ENCODE measurements at places on chromosomes 3 and 15.
A peak's percentile ranks its signal among the peaks of the same experiment; 100 is the strongest.

GRCh38 chr3:131658115-131658514 is 155.3 kb upstream of the MRPL3 start:
- no peak for DNase-seq

- no peak for DNase-seq
Observed at GRCh38 chr3:59660852-59661625, 611.2 kb upstream of the CFAP20DC start.

- no peak for DNase-seq
Observed at GRCh38 chr3:109364088-109364487, 26.7 kb upstream of the DPPA4 start.

DNA sequence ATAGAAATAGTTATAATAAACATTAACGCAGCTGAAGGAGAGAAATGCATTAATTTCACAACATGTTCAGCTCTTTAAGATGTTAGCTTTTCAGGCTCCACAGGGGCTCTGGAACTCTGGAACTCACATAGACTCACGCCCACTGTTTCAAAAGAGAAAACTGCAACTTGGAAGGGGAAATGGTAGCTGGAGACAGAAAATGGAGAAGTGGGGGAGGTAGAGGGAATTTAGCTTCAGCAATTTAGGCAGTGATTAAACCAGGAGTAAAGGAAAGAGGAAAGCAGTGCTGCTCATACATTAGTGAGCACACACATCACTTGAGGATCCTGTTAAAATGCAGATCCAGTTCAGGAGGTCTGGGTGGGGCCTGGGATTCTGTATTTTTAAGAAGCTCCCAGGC is 274.8 kb upstream of the TRIM42 start:
- DNase-seq = no peak

DNA sequence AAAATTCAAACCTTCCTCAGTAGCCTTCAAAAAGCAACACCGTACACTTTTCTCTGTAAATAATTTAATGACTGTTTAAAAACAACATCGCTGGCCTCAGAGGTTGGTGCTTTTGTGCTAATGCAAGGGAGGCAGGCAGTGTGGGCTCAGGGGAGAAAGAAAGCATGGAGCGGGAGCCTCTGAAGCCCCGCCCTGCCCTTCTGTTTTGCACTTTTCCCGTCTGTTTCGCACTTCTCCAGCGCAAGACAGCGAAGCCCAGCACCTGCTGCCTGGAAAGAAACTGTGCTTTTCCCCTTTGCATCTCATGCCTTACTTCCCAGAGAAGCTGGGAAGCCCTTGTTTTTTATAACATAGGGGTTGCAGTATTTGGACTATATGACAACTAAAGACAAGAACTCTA is 23.1 kb downstream of the TRPM1 start:
- no peak for DNase-seq

- no peak for DNase-seq
Observed at GRCh38 chr3:172040981-172041963, 1.9 kb downstream of the FNDC3B start.

GRCh38 chr3:128316481-128316891 is 150.2 kb downstream of the DNAJB8 start:
- peak; percentile 67 for DNase-seq

- DNase-seq = no peak
Observed at GRCh38 chr15:58147171-58147611, 9.0 kb downstream of the AQP9 start.

DNA sequence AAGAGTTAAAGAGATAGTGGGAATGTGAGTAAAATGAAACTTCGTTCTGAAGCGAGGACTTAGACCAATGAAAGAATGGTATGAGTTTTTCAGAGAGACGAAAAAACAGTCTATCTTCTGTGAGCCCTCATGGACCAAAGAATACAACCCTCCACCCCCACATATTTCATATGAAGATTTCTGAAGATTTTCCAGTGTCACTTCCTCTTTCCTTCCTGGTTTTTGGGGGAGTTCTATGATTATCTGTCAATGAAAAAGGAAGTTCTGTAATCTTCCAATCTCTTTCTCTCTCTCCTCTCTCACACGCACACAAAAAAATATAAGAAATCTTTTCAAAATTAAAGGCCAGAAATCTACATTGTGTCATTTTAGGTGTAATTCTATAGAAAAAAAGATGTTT is 27.7 kb downstream of the CMSS1 start:
- DNase-seq = no peak

GRCh38 chr3:150602426-150603152 is 532 bp upstream of the SELENOT start:
- no peak for DNase-seq

GRCh38 chr3:136624371-136624770 is 127.8 kb downstream of the STAG1 start:
- no peak for DNase-seq

GRCh38 chr3:71384388-71384787 is 199.1 kb downstream of the FOXP1 start:
- DNase-seq = no peak

- no peak for DNase-seq
Observed at GRCh38 chr15:56868170-56868569, 50.3 kb upstream of the TCF12 start.

GRCh38 chr3:157360044-157360443 is 76.6 kb upstream of the PTX3 start:
- no peak for DNase-seq

- no peak for DNase-seq
Observed at GRCh38 chr3:100289339-100289738, 28.5 kb downstream of the TBC1D23 start.

- DNase-seq = no peak
Observed at GRCh38 chr3:40229386-40229785, 80.1 kb upstream of the EIF1B start.

- no peak for DNase-seq
Observed at GRCh38 chr15:65824031-65824743, 32.1 kb upstream of the DENND4A start.

DNA sequence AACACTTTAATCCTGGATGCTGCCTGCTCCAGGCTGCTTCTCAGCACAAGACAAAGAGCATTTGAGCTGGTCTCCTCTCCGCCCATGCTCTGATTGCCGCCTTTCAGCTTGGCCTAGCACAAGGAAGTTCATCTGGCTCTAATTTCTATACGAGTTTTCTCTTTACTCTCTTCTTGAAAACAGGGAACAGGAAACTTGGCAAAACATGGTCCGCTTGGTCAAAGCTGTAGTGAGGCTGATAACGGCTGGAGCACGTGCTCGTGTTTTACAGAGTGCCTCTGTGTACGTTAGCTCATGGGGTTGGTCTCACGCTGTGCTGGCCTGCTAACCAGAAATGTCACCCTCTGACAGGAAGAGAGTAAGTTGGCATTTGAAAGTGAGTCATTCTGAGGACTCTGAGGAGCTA is 19.2 kb downstream of the RARRES1 start:
- DNase-seq = no peak

DNA sequence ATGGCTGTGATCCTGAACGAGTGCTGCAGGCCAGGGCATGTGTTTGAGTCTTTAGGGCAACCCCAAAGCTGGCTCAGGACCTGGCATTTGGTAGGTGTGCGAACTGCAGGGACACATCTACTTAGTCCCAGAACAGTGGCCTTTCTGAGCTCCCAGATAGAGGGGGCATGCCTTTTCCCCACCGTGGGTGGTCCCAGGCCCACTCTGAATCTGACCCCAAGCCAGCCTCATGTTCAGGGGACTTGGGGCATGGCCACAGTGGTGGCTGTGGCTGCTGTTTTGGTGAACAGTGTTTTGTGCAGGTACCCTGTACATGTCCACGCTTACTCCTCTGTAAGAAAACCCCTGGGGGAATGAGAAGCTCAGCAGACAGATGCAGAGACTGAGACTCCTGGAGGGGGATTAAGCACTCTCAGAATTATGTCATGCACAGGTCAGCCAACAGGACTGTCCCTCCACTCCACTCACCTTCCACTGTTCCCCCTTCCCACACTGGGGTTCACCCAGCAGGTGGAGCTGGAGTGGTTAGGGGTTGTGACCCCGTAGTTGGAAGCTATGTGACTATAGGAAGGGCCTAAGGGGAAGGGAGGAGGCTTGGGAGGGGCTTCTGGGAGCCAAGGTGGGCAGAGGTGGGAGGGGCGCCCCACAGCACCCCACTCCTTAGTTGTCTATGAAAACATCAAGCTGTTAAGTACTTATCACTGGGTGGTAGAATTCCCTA is 16.4 kb downstream of the ESYT3 start:
- DNase-seq = peak; percentile 36

- DNase-seq = no peak
Observed at GRCh38 chr3:153369561-153370374, 207.7 kb downstream of the RAP2B start.

GRCh38 chr3:141055136-141055535 is 4.0 kb downstream of the SPSB4 start:
- DNase-seq = no peak

- DNase-seq = no peak
Observed at GRCh38 chr3:64300790-64301423, 75.6 kb upstream of the PRICKLE2 start.

DNA sequence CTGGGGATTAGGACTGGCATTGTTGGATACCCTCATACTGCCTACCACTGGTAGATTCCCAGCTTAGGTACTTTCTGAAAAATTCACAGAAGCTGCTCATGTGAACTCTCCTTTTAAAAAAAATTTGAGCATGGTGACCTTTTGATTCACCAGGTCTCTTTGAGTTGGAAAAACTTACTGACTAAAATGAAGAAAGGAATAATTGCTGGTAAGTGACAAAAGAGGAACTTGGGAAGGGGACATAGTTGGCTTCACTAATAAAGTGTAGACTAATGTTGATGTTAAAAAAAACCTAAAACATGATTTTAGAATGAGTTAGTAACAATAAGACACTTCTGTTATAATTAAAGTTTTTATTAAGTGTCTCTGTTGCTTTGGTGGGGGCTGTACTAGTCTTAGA is 8.6 kb downstream of the VPS8 start:
- DNase-seq = no peak

GRCh38 chr3:117656391-117656790 is 946.8 kb downstream of the TUSC7 start:
- no peak for DNase-seq

GRCh38 chr15:80456517-80457492 is 52.6 kb downstream of the ARNT2 start:
- no peak for DNase-seq

- DNase-seq = no peak
Observed at GRCh38 chr3:152196782-152197181, 71.9 kb upstream of the MBNL1 start.

- no peak for DNase-seq
Observed at GRCh38 chr3:162641907-162642306, 1145.3 kb downstream of the OTOL1 start.

DNA sequence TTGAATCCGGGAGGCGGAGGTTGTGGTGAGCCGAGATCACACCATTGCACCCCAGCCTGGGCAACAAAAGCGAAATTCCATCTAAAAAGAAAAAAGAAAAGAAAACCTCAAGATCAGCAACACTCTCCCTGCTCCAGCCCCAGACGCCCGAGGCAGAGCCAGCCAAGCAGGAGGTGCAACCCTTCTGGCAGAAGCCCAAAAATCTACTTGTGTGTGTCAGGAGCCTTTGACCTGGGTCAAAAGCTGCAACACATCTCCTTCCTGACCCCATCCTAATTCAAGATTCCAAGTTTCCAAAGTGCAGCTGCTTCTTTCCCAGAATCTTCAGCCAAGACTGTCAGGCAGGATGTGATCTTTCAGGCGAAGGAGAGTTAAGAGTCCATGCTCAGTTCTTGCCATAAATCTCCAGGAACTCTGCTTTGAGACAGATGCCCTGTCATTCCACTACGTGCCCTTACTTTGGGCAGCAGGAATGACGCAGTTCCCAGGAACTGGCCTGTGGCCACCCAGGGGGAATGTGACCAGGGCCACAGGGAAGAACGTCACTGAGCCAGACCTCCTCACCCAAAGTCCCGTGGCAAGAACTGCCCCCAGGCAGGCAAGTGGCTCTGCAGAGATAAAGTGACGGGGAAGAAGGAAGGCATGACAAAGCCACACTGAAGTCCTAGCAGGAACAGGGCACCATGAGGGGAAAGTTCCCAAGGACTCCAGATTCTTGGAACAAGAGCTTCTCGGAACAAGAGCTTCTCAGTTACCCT is 39.4 kb downstream of the SH3BP5 start:
- no peak for DNase-seq

GRCh38 chr15:40536501-40536900 is 28.3 kb downstream of the CCDC32 start:
- no peak for DNase-seq

- no peak for DNase-seq
Observed at GRCh38 chr3:135261916-135262315, 466.9 kb downstream of the EPHB1 start.

DNA sequence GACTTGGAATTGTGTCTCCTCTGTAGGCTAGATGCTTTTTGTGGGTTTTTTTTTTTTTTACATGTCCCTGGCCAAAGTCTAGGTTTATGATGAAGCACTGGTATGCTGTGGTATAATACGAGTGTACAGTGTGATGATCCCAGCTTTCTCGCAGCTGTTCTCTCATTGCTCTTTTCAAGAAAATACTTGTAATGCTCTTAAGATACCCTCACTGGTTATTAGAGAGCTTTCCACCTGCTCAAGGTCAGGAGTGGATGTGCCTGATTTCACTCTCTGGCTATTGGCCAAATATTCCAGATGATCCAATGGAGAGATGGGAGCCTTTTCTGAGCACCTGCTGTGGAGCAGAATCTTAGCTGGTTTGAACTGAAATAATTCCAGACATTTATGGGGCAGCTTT is 215.1 kb downstream of the MYRIP start:
- DNase-seq = no peak

- DNase-seq = no peak
Observed at GRCh38 chr15:96565266-96565665, 234.8 kb downstream of the NR2F2 start.

DNA sequence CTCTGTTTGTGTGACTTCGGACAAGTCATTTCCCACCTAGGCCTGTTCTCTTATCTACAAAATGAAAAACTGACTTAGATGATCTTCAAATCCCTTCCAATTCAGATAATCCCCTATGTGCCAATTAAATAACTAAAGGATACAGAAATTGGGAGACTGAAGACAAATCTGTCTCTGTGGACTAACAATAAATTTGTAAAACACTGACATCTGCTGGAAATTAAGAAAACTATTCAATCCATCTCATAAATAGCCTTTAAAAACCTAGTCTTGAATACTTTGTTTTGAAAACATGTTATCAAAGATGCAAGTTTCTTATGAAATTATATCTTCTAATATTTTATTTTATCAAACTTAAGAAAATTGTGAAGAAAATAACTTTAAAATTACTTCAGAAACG is 38.3 kb downstream of the MTHFS start:
- DNase-seq = no peak

- no peak for DNase-seq
Observed at GRCh38 chr15:100615801-100616200, 13.4 kb downstream of the ASB7 start.

GRCh38 chr3:100151024-100151707 is 36.9 kb upstream of the FILIP1L start:
- no peak for DNase-seq

DNA sequence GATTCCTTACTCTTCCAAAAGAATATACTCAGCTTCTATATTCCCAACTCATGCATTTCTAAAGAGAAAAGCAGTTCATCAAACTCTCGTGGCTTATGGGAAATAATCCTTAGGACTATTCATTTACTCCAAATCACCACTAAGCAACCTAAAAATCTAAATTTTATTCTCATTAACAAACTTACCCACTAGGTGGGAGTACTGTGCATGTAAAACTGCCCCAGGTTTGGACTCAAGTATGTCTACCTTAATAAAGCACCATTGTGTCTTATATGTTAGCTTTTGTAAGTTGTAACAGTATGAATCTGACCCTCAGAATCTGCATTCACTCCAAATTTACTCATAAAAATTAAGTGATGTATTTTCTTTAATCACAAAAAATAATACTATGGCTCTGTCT is 25.3 kb downstream of the RAD18 start:
- no peak for DNase-seq

All from suprapubic skin (tissue), 4 donors.